ENCODE measurements at places on chromosomes 2 and 18.
A peak's percentile ranks its signal among the peaks of the same experiment; 100 is the strongest.

GRCh38 chr2:6793371-6793770 lies 72.3 kb downstream of the CMPK2 start:
- DNase-seq, result no peak

DNA sequence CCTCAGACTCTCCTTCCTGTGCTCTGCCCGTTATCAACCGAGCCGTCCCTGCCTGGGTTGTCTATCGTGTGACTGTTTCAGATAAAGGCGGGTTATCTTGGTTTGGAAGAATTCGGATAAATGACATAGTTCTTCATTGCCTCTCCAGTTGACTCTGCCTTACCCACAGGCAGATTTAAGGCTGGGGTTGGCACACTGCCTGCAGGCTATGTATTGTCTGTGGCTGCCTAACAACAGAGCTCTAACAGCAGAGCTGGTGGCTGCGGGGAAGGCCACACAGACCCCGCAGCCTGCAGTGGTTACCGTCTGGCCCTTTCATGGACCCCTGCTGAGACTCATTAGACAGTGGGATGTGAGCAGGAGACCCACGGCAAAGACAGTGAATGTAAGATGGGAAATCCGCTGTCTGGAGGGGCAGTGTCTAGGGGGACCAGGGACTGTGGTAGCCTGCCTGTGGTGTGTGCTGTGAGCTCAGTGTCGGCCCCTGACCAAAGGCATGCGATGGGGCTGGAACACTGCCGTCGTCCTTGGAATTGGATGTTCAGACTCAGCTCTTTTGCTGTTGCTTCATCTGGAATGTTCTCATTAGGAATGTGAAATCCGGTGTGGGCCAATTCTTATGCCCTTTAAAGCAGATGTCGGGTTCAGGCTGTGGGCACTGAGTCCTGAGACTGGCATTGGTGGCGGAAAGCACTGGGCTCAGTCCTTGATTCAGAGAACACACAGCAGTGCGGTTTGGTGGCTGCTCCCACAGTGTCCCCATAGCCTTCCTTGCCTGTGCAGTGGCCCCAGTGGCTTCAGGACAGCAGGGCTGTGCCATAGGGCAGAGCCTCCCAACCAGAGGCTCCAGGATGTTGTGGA lies 44.5 kb downstream of the SH3RF3 start:
- DNase-seq, result no peak

GRCh38 chr18:49486134-49486533 lies 900 bp downstream of the C18orf32 start:
- no peak for DNase-seq

DNA sequence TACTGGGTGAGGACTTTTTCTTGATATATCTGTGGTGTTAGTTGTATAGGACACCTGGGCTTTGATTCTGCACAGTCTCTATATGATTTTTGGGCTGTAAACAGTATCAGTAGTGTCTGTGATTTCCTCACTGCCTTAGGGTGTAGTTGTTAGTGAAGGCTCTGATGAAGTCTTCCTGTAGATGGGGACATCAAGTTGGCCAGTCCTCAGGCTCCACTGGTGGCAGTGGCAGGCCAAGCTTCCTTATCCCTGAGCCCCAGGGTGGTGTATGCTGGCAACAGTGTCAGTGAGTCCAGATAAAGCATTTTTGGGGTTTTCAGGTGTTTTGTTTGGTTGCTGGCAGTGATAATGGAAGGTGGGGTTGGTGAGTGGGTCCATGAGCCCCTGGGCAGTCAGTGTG lies 961.4 kb downstream of the DSC3 start:
- DNase-seq, result no peak

DNA sequence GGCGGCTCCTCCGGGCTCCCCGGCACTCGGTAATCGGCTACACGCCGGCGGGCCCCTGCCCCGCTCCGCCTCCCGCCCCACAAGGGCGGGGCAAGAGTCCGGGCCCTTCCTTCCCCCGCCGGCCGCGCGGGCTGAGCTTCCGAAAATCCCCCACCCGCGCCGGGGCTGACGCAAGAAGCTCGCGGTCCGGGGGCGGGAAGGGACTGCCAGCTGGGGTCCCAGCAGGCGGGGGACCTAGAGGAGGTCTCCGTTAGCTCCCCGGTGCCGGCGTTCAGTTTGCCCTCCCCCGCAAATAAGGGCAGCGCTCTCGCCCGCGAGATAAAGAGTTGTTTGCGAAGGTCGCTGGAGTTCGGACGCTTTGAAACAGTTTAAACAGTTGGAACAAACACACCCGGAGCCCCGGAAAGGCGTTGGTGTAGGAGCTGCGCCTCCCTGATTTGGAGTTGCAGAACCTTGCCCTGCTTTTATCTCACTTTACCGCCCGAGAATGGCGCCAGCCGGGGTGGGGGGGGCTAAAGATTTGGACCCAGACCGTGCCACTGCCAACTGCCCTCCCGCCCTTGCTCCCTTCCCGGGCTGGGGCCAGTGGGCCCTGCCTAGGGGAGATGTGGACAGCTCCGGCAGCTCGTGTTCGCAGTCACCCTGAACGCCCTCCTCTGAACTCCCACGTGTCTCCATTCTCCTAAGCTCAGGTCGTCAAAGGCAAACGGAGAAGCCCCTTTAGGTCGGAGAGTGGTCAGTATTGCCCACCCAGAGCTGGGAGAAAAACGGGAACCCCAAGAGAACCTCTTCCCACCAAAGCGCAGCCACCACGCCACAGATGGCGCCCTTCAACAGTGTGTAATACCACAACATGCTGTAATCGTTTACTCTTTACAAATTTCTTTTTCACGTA lies at the start of gene NFE2L2:
TSS of gene NFE2L2 (minus strand) at position 35 of the 895 bp plus-strand sequence. CDS start 151 bp downstream, outside the sequence.
- peak; percentile 96 for DNase-seq

DNA sequence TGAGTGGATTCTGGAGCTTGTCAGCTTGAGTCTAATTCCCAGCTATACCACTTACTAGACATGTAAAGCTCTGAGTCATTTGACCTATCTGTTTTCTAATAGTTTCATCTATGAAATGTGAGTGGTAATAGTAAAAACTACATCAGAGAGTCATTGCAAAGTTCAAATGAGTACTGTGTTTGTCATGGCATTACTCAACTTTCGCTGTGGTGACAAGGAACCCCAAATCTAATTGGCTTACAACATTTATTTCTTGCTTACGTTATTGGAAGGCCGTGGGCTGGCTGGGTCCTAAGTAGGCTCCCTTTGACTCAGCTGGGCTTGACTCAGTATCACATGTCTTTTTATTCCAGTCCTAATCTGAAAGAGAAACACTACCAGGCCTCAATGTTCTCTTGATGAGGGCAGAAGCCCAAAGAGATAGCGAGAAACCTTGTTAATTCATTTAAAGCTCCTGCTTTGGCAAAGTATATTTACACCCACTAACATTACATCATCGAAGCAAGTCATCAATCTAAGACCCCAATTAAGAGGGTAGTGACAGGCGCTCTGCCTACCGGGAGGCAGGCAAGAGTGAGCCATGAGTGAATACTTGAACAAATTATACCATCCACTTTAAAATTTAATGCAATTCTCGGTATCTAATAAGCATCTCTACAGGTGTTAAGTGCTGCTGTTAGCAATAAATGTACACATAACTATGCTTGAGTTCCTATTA lies 431.8 kb upstream of the SPHKAP start:
- DNase-seq, result no peak

- DNase-seq, result no peak
These were observed 51.3 kb downstream of the LIPG start for GRCh38 chr18:49613141-49613640.

DNA sequence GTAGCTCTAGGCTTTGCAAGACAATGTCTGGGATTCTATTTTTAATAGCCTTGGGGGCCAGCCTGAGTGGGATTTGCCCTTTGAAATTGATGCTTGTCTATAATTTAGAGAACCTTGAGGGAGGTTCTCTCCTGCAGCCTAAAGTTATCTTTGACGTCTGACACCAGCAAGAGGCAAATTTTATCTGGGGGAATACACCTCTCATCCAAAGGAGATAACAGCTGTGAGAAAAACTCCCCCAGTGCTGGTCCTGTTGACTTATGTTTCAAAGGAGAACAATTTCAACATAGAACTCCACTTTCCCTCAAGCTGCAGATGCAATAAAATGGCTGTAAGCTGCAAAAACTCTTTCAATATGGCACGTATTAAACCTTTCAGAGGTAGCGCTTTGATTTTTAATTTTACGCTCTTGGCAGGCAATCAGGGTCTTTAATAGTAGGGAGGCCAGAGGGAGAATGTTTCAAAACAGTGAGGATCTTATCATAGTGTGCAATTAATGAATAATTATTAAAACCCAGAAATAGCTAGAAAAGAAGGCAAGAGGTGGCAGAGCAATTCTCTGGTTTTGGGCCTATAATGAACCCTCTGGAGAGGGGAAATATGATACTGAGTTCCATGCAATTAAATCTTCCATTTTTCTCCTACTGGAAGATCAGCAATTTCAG lies 62.4 kb downstream of the LYPD1 start:
- no peak for DNase-seq

- no peak for DNase-seq
These were observed 74.0 kb downstream of the AFF3 start for GRCh38 chr2:100068395-100068794.

- no peak for DNase-seq
These were observed 592.0 kb downstream of the LRRTM4 start for GRCh38 chr2:76930056-76930744.
